ENCODE measurements at places on chromosomes 5 and 9. TPM values are rescaled to one million over a fixed set of nuclear protein-coding genes. Genes with fewer than 3 reads are reported as not detected.

F12 gene
- total RNA-seq: 0.85 TPM

GBGT1 gene
- total RNA-seq: 28.0 TPM

NIM1K gene
- 0.05 TPM for total RNA-seq

PCSK1 gene
- total RNA-seq: 0.51 TPM

ACSL6 gene
- 0.09 TPM for total RNA-seq

GM2A gene
- total RNA-seq: 18.0 TPM

PCDHGA11 gene
- total RNA-seq: 6.8 TPM

AFAP1L1 gene
- total RNA-seq: 264 TPM

Measured in dermis blood vessel endothelial cell (primary cell).